ENCODE measurements at places on chromosomes 6 and 20.

DNA sequence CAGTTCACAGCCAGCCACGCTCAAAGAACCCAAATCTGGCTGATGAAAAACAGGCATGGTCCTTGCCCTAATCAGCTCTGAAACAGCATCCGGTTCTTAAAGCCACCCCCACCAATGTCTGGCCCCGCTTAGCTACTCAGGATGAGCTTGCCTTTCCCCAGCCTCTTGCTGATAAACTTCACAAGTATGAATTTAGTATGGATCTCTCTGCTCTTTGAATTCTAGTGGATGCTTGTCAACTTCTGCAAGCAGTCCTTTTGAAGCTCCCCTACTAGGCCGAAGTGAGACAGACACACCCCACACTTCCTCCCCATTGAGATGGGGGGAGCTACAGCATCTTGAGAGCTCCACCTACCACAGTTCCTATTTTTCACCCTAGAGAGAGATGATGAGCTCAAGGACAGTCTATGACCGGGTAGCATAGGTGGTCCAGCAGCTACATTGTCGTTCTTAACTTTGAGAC lies 36.7 kb downstream of the EBF4 start:
- no peak for DNase-seq

DNA sequence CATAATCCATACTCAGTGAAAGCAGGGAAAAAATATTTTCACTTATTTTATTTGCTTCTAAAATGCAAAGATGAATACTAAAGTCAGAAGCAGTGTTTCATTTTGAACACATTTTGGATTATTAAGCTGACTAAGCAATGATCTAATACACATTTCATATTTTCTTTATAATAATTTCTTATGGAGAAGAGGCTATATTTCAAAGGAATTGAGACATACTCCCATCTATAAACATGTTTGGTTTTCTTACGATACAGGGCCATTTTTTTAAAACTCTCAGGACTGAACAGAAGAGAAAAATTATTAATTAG lies 26.9 kb upstream of the VAPB start:
- DNase-seq: no peak

DNA sequence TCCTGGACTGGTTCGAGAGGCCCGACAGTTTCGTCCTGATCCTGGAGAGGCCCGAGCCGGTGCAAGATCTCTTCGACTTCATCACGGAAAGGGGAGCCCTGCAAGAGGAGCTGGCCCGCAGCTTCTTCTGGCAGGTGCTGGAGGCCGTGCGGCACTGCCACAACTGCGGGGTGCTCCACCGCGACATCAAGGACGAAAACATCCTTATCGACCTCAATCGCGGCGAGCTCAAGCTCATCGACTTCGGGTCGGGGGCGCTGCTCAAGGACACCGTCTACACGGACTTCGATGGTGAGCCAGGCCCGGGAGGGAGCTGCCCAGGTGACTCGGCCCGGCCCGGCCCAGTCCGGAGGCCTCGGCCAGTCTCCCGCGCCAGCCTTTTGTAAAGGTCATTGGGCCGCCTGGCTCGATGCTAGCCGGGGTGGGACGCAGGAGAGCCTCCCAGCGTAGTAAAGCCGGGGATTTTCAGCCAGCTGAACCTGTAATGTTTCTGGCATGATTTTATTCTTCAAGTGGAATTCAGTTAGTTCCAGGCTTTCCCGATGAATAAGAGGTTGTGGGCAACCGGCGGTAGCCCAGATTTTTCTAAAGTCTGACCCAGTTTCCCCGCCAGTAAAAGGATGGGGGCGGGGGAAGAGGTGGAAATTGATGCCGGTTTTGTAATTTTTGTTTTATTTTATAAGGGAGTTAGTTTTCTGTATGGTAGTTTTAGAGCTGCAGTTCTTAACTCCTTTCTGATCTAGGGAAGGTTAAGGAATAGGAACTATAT lies 1.4 kb downstream of the PIM1 start:
- no peak for DNase-seq

GRCh38 chr6:130148181-130148580 lies 74.6 kb downstream of the SAMD3 start:
- no peak for DNase-seq

GRCh38 chr20:32808438-32808837 lies 11.3 kb upstream of the MAPRE1 start:
- DNase-seq: no peak

DNA sequence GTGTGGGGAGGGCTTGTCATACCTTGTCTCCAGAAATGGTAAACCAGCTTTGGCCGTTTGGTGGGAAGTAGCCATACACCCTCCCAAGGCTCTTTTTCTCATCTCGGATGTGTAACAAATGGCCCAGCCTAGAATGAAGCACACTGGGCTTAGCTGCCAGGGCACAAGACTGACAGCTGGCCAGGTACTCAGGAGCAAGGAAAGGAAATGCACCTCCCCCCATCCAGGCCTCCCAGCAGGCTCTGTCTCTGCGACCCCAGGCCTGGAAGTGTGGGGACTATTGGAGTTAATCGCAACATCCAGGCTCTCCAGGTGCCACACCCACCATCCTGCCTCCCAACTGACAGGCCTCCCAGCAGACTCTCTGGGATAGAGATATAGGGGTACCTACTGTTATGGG lies 43.0 kb downstream of the MRS2 start:
- no peak for DNase-seq

DNA sequence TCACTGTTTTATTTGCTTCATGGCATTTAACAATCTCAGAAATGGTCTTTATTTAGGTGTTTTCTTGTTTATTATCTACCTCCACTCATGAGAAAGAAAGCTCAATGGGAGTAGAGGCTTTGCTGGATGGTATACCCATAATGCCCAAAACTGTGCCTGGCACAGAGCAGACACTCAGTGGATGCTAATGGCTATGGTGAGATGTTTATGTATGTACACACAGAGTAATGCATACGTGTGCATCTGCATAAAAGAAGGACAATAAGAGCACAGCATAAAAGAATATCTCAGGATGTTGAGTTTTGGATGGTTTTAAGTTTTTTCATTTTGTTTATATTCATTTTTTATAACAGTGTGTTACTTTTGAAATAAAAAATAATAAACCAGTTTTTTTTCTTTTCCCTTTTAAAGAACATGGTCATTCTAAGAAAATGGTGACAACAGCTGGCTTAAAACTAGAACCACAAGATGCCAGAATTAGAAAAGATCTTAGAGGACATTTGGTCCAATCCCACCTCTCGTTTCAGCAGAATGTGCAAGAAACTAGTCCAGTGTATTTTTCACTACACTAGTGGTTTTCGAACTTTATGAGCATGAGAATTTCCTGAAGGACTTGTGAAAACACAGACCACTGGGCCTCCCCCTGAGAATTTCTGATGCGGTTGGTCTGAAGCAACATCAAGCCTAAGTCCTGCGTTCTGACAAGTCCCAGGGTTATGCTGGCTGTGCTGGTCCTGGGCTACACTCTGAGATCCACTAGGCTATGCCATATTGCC lies 131.9 kb downstream of the FYN start:
- no peak for DNase-seq

- DNase-seq: peak; percentile 85
Observed at GRCh38 chr6:26457806-26458688, at the start of gene BTN2A1. BTN2A1 (plus strand) TSS chr6:26457955; CDS start chr6:26458637, 682 bp downstream.

DNA sequence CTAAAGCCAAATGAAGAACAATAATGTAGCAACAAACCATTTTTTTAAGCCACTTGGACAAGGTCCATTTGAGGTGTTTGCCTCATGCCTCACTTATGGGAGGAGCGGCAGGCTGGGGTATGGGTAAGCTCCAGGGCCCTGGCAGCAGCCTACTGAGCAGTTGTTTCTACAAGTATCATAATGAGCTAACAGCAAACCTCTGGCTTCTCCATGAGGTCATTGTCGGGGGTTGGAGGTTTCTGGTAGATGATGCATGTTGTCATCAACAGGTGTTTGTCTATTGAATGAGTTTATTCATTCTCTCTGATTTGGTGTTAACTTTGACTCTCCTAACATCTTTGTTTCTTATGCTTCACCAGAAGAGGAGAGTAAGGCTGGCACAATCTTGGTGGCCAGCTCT lies 150.7 kb downstream of the TBC1D7 start:
- no peak for DNase-seq
